T-helper 22 cell (primary cell): ENCODE measurements at places on chromosomes 13 and 19.

DNA sequence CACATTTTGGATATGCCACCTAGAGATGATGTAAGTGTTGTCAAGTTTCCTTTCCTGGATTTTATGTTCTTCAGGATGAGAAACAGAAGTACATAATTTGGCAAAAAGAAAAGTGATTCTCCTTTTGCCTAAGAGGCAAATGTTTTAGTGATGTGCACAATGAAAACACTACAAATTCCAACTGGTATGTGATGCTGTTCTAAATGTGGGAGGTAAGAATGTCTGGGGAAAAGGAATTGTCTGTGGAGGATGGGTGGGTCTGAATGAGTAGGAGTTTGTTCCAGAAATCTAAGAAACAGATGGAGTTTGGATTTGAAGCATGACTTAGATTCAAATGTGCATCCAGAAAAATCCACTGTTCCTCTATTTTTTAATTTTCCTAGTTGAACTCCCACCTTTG is 473.6 kb upstream of the SPRY2 start:
- no peak for DNase-seq

DNA sequence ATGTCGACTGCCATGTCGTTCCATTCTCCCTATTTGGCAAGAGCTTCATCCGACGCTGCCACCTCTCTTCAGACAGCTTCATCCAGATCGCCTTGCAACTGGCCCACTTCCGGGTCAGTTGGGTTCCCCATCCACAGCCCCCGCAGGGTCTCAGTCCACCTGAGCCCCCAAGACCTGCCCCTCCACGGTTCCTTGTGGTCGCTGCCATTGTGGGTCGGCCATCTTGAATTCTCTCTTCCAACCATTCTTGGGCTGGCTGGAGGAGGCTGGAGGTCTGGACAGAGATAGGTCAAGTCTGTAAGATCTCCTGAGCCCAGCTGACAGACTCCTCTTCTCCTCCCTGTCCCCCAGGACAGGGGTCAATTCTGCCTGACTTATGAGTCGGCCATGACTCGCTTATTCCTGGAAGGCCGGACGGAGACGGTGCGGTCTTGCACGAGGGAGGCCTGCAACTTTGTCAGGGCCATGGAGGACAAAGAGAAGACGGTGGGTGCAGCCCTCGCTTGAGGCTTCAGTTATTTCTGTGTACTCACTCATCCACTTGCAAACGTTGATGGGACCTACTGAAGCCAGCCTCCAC is 19.5 kb downstream of the CPT1C start:
- DNase-seq = no peak

DNA sequence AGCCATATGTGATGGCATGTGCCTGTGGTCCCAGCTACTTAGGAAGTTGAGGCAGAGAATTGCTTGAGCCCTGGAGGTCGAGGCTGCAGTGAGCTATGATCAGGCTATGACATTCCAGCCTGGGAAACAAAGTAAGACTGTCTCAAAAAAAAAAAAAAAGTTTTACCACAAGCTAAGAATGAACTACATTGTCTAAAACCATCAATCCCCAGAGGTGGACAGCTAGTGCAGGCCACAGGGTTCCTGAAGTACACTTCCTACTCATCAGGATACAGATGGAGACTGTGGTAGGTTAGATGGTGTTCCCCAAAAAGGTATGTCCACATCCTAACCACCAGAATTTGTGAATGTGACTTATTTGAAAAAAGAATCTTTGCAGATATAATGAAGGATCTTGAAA is 63.5 kb upstream of the DOCK9 start:
- DNase-seq = no peak

GRCh38 chr13:21039097-21039800 is 22.1 kb downstream of the LATS2 start:
- DNase-seq = no peak

GRCh38 chr13:33793726-33794125 is 24.2 kb upstream of the RFC3 start:
- no peak for DNase-seq
